SK-MEL-5 (cell line): ENCODE measurements at places on chromosomes 5 and 9. TPM values are rescaled to one million over a fixed set of nuclear protein-coding genes. Genes with fewer than 3 reads are reported as not detected.

Gene SEC16A
- total RNA-seq = 16.4 and 20.2 TPM in 2 replicates

Gene FAM240B
- total RNA-seq = not detected in 2 replicates

Gene OR13C8
- not detected in 2 replicates for total RNA-seq

Gene OBP2B
- total RNA-seq = not detected in 2 replicates

Gene ISL1
- total RNA-seq = 2.7 and 3.7 TPM in 2 replicates

Gene UBAC1
- total RNA-seq = 53.4 and 57.4 TPM in 2 replicates

Gene OLFML2A
- 0.51 and 0.90 TPM in 2 replicates for total RNA-seq

Gene ANKRD20A1
- total RNA-seq = 0.77 and 2.1 TPM in 2 replicates

Gene S100Z
- not detected in 2 replicates for total RNA-seq

Gene ROR2
- 0.11 and 0.27 TPM in 2 replicates for total RNA-seq

Gene NRARP
- total RNA-seq = 0.50 and 0.67 TPM in 2 replicates

Gene PHF24
- 0.71 and 1.3 TPM in 2 replicates for total RNA-seq

Gene LAMC3
- 2.9 and 3.3 TPM in 2 replicates for total RNA-seq

Gene PCA3
- total RNA-seq = 0.13 and 0.21 TPM in 2 replicates

Gene PTGS1
- 0.03 and 0.53 TPM in 2 replicates for total RNA-seq

Gene SEC24A
- 13.8 and 17.8 TPM in 2 replicates for total RNA-seq

Gene SCGB3A1
- total RNA-seq = not detected in 2 replicates

Gene ZNF366
- 0.03 TPM in 1 of 2 replicates, not detected in the other for total RNA-seq

Gene COL15A1
- total RNA-seq = 0.77 and 0.88 TPM in 2 replicates

Gene RELL2
- total RNA-seq = 6.2 and 7.9 TPM in 2 replicates

Gene ZNF169
- 3.5 and 6.3 TPM in 2 replicates for total RNA-seq

Gene PCDHA9
- total RNA-seq = 0.05 TPM in 1 of 2 replicates, not detected in the other

Gene LCN12
- not detected in 2 replicates for total RNA-seq

Gene DCP2
- 35.5 and 38.3 TPM in 2 replicates for total RNA-seq

Gene FBXW5
- 141 and 174 TPM in 2 replicates for total RNA-seq

Gene GNPDA1
- total RNA-seq = 206 and 211 TPM in 2 replicates

Gene CCDC192
- total RNA-seq = not detected in 2 replicates

Gene INSYN2B
- not detected in 2 replicates for total RNA-seq

Gene FOXI1
- total RNA-seq = not detected in 2 replicates

Gene SLC6A18
- not detected in 2 replicates for total RNA-seq

Gene CYSRT1
- 0.21 and 0.59 TPM in 2 replicates for total RNA-seq

Gene C5orf34
- 13.9 and 14.5 TPM in 2 replicates for total RNA-seq

Gene ZNF367
- 9.9 and 11.4 TPM in 2 replicates for total RNA-seq

Gene PHYKPL
- total RNA-seq = 7.7 and 13.0 TPM in 2 replicates

Gene GLDC
- 1.5 and 2.3 TPM in 2 replicates for total RNA-seq

Gene HTR1A
- not detected in 2 replicates for total RNA-seq

Gene RXRA
- 8.5 and 10.6 TPM in 2 replicates for total RNA-seq

Gene CENPK
- 25.5 and 28.2 TPM in 2 replicates for total RNA-seq

Gene PCDHGA11
- total RNA-seq = 0.21 and 0.58 TPM in 2 replicates

Gene PHYHD1
- total RNA-seq = 4.5 and 5.2 TPM in 2 replicates

Gene SLCO4C1
- 0.05 TPM in 2 replicates for total RNA-seq

Gene PRLR
- 21.4 and 22.2 TPM in 2 replicates for total RNA-seq

Gene NDUFS6
- 88.1 and 93.4 TPM in 2 replicates for total RNA-seq

Gene PLPP7
- total RNA-seq = 1.1 and 2.0 TPM in 2 replicates

Gene BNC2
- total RNA-seq = 23.5 and 24.2 TPM in 2 replicates

Gene SMC2
- total RNA-seq = 21.5 and 25.6 TPM in 2 replicates

Gene TMEM252
- total RNA-seq = not detected in 2 replicates

Gene CNTFR
- total RNA-seq = 1.1 TPM in 2 replicates

Gene PCDHGA1
- 0.63 and 0.67 TPM in 2 replicates for total RNA-seq

Gene IFNK
- total RNA-seq = not detected in 2 replicates

Gene F12
- total RNA-seq = 6.0 and 8.2 TPM in 2 replicates

Gene SLC34A3
- not detected in 2 replicates for total RNA-seq

Gene RAI14
- 44.9 and 45.1 TPM in 2 replicates for total RNA-seq

Gene SLC27A6
- total RNA-seq = not detected in 2 replicates

Gene ZFP2
- 0.18 TPM in 1 of 2 replicates, not detected in the other for total RNA-seq

Gene TMEM232
- total RNA-seq = 0.74 and 2.0 TPM in 2 replicates

Gene PDLIM4
- 1.8 and 2.1 TPM in 2 replicates for total RNA-seq
